ENCODE measurements at places on chromosomes 5 and 9. TPM values are rescaled to one million over a fixed set of nuclear protein-coding genes. Genes with fewer than 3 reads are reported as not detected.

DNA sequence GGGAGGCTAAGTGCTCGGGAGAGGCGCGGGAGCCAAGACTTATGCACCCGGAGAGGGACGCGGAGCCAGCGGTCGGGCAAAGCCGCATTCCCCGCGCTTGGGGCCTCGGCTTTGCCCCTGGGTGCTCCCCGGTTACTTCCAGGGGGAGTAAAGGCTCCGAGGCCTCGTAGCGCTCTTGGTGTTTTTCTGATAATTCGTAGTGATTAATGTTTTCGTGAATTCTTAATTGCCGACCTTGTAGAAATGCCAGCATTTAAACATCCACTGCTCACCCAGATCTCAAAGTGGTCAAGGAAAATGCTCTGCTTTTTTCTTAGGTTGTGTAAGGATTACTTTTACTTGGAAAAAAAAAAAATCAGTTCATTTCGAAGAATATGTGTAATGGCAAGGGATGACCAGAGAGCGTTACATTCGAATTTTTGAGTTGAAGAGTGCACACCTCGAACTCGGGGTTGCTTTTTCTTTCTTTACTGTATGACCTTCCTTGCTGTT is 654 bp upstream of the TUT7 start:
- DNase-seq = no peak

DNA sequence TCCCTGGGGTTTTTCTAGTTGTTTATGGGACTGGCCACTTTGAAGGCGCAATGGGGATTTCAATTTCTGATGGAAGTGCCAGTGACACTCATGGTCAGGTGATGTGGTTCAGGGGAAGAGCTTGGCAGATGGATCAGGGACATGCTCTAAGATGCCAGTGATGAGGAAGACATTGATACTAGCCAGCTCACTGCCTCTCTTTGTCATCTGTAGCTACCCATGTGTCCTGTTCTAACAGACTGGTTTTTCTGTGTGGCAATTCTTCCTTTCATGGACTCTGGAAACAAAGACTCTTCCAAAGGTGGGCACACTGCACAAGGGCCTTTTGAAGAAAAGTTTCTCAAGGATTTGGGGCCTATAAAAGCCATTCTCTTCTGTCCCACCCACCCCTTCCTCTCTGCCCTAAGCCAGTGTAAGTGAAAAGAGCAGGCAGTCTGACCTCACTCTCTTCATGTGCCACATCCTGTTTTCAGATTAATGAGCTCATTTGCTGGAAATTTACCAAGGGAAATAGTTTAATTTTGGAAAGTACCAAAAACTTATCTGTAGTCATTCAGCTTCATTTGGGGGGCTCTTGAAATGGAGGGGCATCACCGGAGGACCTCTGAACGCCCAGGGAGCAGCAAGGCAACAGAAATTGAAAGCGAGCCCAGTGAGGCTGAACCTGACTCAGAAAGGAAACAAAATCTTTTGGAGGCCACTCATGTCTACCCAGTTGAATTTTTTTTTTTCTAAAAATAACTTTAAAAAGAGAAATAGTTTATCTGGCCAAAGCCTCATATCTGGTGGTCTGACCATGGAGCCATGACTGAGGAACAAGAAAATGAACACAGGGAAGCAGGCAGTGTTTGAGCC is 4.9 kb upstream of the TRAF1 start:
- no peak for DNase-seq

DNA sequence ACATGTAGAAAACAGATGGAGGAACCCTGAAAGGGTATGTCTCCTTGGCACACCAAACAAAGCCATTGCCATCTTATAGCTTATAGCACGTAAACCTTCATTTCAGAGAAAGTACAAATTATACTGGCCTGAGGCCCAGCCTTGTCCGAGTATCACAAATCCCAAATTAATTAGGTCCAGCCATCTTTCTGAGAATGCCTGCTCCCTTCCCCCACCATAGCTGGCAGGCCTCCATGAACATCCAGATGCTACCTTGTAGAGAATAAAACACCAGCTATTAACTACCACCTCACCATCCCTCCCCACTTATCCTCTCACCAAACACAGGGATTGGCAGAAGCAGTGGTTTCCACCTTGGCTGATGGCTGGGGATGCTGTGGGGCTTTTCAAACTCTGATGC is 224.0 kb downstream of the SPOCK1 start:
- no peak for DNase-seq

- DNase-seq = no peak
Measured at GRCh38 chr9:114123031-114123977, 24.2 kb upstream of the KIF12 start.

- no peak for DNase-seq
Measured at GRCh38 chr9:124964604-124965003, 23.7 kb upstream of the GOLGA1 start.

DNA sequence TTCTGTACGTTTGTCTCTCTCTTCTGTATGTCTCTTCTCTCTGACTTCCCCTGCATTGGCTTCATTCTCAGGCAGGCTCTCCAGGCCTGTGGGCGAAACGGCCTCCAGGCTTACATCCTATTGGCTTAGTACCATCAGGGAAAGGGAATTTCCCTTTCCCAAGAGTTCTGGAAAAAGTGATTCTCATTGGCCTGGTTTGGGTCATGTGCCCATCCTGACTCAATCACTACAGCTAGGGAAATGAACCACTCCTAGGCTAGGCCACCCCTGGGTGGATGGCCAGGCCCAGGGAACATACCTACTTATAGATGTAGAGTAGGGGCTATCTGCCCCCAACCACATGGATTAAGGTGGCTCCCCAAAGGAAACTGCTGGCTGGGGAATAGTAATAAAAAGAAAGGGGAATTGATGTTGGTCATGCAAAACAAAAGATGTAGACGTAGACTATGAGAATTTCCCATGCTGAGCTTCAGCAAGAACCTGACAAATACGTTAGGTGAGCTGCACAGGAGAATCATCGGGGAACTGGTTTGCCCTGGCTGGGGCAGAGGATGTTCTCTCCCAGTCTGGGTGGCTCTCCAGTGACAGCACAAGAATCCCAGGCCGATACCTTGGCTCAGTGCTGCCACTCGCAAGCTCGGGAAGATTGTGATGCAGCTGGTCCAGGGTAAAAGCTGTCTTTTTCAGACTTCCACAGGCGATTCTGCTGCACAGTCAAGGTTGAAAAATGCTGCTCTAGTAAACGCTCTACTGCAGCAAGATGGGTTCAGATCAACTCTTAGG is 3.7 kb upstream of the EGR1 start:
- peak; percentile 44 for DNase-seq

DNA sequence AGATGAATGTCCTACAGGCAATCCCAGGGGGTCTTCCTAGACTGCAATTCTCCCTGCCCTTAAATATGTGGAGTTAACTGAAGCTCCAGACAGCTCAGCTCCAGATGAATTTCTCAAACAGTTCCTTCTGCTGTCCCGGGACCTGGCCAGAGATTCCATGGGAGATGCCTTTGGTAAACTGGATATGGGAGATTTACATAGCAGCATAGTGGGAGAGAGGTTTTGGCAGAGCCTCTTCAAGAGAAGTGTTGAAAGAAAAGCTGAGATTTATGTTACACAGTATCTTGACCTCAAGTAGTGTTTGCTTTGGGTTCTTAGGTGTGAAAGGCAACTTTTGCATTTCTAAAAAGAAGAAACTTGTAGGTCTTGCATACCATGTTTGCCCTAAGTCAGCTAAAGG is 364.9 kb downstream of the ARRDC3 start:
- DNase-seq = no peak

Gene CD72
- 0.77 TPM for total RNA-seq

Gene CTSV
- 0.27 TPM for total RNA-seq

Gene TAF11L10
- total RNA-seq = not detected

- peak; percentile 28 for DNase-seq
Measured at GRCh38 chr9:119020284-119020683, 349.0 kb downstream of the BRINP1 start.

- no peak for DNase-seq
Measured at GRCh38 chr9:35367451-35367850, 122.5 kb upstream of the RUSC2 start.

DNA sequence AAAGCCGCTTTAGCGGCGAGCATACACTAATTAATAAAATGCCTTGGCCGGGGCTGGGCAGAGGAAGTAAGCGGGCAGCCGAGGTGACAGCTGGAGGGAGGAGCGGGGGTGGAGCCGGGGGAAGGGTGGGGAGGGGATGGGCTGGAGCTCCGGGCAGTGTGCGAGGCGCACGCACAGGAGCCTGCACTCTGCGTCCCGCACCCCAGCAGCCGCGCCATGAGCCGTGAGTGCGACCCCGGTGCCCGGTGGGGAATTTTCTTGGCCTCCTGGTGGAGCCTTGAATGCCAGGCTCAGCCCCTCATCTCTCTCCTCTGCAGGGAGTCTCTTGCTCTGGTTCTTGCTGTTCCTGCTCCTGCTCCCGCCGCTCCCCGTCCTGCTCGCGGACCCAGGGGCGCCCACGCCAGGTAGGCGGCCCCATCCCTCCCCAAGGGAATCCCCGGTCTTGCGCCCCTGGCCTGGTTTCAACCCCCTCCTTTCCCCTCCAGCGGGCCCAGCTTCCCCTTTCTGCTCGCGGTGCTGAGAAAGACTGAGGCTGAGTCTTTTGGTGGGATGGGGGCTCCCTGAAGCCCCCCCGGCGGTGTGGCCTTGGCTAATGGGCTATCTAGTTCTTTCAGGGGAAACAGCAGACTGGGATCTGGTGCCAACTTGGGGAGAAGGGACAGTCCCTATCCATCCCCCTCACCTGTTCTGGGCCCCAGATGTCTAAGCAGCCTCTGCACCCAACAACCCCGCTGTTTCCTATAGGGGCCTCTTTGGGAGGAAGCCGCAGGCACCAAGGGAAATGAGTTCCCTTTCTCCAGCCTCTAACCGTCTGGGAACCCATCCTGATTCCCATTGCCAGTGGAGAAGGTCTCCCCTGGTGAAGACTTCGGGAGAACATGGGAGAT is at the start of gene PTGS1:
Gene PTGS1 (plus strand): TSS at position 156 of the 887 bp plus-strand sequence. CDS start 61 bp downstream, at position 217.
- DNase-seq = peak; percentile 72

DNA sequence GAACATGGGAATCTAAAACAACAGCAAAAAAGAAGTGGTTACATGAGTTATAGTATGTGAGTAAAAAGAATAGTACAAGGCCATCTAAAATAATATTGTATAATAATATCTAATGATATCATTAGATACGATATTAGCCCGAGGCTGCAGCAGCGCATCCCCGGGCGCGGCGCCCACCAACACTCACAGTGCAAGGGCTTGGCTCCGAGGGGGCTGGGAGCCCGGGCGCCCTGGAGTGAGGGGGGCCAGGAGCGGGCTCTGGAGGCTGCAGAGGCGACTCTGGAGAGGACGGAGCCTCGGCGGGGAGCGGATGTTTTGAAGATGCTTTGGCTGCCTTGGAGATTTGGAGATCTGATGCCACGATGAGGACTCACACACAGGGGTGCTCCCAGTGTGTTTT is 68.1 kb upstream of the TMEM252 start:
- no peak for DNase-seq

DNA sequence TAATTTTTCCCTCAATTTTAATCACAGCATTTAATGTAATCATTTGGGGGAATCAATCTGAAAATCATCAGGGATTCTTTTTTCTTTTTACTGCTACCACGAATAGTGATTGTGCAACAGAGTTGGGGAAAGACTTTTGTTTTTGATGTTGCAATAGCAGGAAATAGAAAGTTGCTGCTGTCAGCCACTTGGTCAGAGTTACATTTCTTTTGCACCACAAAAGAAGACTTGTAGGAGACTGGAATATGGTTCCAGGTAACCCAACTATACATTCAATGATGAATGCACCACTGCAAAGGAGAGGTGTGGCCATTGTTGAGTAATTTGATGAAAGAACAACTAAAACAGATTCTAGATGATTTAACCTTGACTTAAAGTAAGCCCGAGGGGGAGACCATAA is 46.3 kb upstream of the PALM2AKAP2 start:
- DNase-seq = no peak

- peak; percentile 95 for DNase-seq
Measured at GRCh38 chr5:81233080-81233634, at the start of gene CKMT2. Gene CKMT2 (plus strand): TSS chr5:81233322. CDS start chr5:81251133, 17,811 bp downstream.

DNA sequence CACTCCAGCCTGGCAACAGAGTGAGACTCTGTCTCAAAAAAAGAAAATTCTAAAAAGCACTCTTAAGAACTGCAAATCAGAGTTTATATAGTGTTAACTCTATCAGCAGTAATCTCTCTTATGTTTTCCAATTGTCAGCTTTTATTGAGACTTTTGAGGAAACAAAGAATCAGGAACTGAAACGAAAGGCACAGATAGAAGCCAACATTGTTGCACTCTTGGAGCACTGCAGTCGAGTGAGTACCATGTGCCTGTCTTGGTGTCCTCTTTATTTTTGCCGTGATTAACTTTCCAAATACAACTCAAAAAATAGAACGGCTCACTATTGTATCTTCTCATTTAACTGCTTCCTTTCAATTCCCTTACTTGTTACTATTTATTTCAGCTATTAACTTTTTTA is 41.7 kb upstream of the LRRC19 start:
- no peak for DNase-seq

Gene SLC36A2
- total RNA-seq = 0.22 TPM

- no peak for DNase-seq
Measured at GRCh38 chr5:6752782-6753181, 39.5 kb downstream of the TENT4A start.

Gene KIF4B
- total RNA-seq = 0.05 TPM

- no peak for DNase-seq
Measured at GRCh38 chr5:56587381-56588130, 227.8 kb upstream of the MAP3K1 start.

- no peak for DNase-seq
Measured at GRCh38 chr5:19927919-19928318, 60.1 kb downstream of the CDH18 start.

- DNase-seq = peak; percentile 64
Measured at GRCh38 chr5:178113141-178113787, at the start of gene N4BP3. Gene N4BP3 (plus strand): TSS chr5:178113532. CDS start chr5:178119584, 6,052 bp downstream.

Gene CRB2
- total RNA-seq = 0.79 TPM

DNA sequence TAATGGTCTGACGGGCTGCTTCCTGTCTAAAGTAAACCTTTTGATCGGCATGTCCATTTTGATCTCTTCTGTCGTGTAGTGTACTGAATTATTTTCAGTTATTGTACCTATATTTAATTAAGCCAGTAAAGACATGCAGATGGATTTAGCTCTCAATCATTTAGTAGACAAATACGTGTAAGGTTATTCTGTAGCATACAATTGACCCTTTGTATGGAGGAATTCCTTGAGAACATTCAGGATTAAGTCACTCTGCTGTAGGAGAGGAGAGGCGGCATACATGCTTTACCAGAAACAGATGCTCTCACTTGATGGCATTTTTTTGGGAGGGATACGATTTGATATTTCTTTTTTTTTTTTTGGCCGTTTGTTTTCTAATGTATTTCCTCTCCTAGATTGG is 141.0 kb downstream of the PBX3 start:
- DNase-seq = no peak
